ENCODE measurements at places on chromosomes 11 and 22. TPM values are rescaled to one million over a fixed set of nuclear protein-coding genes. Genes with fewer than 3 reads are reported as not detected.

The SPA17 gene
- total RNA-seq = 2.0 TPM

The SLC22A6 gene
- total RNA-seq = not detected

The LRRC56 gene
- 0.20 TPM for total RNA-seq

The CACNA1I gene
- not detected for total RNA-seq

The C11orf87 gene
- total RNA-seq = not detected

The UBQLN3 gene
- not detected for total RNA-seq

The SERPIND1 gene
- 0.21 TPM for total RNA-seq

The RAG1 gene
- 0.58 TPM for total RNA-seq

The TMEM191C gene
- 0.36 TPM for total RNA-seq

The GGTLC2 gene
- not detected for total RNA-seq

The CCDC81 gene
- 0.37 TPM for total RNA-seq

The PRR33 gene
- 5.1 TPM for total RNA-seq
